ENCODE measurements at places on chromosomes 12 and 14. TPM values are rescaled to one million over a fixed set of nuclear protein-coding genes. Genes with fewer than 3 reads are reported as not detected.

The BDKRB1 gene
- total RNA-seq, result 0.18 TPM

The RTN1 gene
- total RNA-seq, result 9.0 TPM

The FAIM2 gene
- total RNA-seq, result 1.4 TPM

The SLC38A4 gene
- total RNA-seq, result 0.74 TPM

The NXPH4 gene
- 0.94 TPM for total RNA-seq

The OAS2 gene
- total RNA-seq, result 25.9 TPM

The GPR84 gene
- 2.6 TPM for total RNA-seq
